ENCODE measurements at places on chromosomes 12 and 14.

- DNase-seq: peak; percentile 48
Observed at GRCh38 chr12:66087365-66087943, 43.1 kb downstream of the LLPH start.

DNA sequence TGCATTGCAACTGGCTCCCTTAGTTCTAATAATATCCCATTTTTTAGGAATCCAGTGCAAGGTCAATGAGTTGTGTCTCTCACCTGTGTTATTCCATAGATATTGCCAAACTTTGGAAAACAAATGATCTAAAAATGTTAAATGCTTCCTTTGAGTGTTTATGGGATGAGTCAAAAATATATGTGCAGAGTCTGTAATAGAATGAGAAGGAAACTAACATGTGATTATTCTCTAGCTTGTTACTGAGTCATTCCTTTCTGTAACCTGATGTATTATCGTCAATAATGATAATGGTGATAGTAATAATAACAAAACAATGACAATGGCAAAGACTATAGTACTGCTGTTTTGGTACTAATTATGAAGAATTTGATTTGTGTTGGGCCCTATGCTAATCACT is 11.5 kb downstream of the ACSS3 start:
- DNase-seq: no peak

DNA sequence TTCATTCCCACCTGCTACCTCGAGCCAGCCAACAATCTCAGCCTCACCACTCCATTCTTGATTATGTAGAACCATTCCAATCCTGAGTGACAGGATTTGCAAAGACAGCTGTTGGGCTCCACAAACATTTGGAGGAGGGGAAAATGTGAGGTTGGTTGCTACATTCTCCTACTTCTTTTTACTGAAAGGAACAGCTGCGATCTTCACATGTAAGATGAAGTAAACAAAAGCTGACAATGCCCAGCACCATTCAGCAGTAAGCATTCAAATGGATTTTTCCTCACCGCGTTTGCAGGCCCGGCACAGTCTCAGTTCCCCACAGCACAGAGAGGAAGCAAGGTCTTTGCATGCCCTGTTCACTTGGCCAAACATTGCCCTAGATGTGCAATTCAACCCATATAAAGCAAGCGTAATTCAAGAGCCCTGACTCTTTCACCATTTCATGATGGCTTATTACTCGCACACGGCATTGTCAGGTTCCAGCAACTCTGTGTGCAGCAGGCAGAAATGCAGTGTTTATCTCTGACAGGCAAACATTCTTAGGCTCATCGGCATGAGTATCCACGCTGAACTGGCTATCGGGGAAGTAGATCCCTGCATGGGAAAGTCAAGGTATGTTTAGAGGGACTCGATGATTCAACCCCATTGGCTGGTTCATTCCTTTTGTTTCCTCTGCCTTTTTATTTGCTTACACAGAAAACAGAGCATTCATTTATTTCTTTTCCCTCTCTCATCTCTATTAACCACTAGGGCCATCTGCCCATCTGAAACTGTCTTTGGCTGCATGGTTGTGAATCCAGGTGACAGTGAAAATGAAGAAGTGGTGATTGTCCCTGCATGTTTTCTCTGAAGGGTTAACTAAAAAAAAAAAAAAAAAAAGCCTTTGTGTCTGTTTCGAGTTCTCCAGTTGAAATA is 236.1 kb upstream of the PLEKHG7 start:
- DNase-seq: no peak

GRCh38 chr12:778615-779014 is 26.2 kb downstream of the WNK1 start:
- no peak for DNase-seq

GRCh38 chr12:121443193-121443870 is 43.4 kb downstream of the RNF34 start:
- DNase-seq: peak; percentile 76

DNA sequence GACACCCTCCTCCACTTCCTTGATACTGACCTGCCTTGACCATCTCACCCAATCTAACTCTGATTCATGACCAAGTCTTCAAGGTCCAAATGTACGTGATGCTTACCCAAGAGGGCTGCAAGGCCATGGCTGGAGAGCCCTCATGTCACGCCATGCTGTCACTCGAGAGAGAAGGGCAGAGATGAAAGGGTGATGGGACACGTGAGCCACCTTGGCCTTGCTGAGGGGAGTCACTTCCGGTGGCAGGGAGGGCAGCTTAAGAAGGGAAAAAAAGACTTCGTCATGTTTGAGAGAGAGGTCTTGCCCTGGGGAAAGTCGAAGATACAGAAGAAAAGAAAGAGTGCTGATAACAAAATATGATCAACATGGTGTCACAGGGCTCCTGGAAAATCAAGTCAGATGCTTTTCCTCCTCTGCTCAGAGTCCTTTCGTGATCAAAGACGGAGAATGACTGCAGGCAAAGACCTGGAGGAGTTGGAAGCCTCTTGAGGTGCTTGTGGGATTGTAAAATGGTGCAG is 3.3 kb upstream of the SCARB1 start:
- DNase-seq: no peak

DNA sequence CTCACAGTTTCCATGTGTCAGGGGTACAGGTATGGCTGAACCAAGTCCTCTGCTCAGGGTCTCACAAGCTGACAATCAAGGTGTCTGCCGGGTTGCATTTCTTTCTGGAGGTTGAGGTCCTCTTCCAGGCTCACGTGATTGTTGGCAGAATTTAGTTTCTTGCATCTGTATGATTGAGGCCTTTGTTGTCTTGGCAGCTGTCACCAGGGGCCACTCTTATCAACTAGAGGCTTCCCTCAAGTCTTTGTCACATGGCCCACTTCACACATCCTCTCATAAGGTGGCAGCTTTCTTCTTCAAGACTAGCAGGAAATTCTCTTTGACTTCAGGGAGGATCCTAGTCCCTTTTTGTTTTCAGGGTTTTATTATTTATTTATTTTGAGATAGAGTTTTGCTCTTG is 46.0 kb upstream of the FOS start:
- DNase-seq: peak; percentile 65

- no peak for DNase-seq
Observed at GRCh38 chr14:56797569-56798446, 12.5 kb downstream of the OTX2 start.

DNA sequence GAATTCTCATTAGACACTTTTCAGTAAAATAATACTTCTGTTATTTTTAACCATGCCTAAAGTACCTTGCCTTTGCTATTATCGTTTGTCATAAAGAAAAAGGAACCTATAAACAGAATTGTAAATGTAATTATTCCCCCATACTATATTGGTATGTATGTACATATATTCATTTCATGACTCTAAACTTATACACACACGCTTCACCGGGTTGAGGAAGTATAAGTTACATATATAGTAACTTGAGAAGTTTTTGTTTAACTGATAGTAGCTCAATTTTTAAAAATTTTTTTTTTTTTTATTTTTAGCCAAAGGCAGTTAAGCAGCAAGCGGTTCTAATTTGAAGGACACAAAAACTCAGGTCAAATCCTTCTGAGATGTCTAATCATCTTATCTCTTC is 107.6 kb downstream of the PLEKHG7 start:
- DNase-seq: no peak

DNA sequence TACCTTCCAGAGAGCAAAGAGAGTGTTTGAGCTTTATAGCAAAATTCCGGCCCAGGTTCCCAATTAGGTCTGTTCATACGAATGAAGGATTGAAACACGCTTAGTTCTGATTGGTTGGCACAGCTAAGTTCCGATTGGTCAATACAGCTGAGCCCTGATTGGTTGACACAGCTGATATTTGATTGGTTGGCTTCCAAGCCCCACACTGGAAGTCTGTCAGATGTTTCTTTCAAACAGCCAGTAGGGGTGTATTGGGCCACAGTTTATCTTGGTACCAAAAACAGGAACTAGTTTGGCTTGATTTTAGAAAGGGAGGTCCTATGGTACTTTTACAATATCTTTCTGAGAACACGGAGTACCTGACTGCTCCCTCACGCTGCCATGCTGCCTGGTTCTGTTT is 93.4 kb downstream of the CAND1 start:
- DNase-seq: no peak

GRCh38 chr12:65944637-65945036 is 120.4 kb downstream of the HMGA2 start:
- DNase-seq: no peak

GRCh38 chr14:72237722-72238666 is 305.8 kb downstream of the RGS6 start:
- DNase-seq: no peak

GRCh38 chr12:117718141-117718540 is 250.6 kb downstream of the KSR2 start:
- DNase-seq: no peak

DNA sequence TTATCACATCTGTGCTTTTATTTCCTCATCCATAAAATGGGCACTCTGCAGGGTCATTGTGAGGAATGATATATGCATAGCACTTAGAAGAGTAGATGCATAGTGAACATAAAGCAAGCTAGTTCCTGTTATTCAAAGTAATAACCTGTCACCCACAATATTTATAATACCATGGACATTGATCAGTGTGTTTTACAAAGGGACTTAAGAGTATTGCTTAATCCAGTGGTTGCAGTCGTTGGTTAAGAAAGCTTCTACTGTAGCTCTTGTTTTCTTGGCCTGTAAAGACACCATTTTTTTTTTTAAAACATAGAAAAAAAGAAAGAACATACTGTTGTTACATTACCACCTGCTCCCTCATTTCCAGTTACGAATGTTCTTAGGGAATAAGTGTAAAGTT is 13.1 kb downstream of the METAP2 start:
- no peak for DNase-seq

DNA sequence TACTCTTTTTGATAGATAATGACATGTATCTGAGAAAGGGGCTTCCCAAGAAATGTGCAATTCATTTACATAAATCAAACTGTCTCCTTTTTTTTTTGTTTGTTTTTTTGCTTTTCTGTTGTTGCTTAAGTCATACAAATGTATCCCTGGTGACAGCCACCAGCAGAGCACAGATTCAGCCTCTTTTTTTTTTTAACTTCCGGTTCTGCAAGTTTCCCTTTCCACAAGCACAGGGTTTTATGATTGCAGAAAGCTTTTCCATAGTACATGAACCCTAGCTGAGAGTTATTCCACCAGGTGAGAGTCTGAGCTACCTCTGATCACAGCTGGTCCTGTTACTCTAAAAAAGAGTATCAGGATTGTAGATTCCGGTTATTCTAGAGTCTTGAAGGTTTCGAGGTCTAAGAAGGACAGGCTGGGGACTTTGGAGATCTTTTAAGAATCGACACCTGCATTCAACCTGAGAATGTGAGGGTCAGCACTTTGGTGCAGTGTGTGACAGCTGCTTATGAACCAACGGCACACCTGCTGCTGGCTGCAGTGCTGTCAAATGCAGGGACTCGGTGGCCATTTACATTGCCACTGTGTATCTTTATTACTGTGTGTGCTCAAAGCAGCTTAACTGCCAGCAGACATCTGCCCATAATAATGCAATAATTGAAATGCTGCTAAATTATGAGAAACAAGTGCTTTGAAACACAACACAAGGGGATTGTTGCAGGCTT is 551.7 kb downstream of the NRXN3 start:
- no peak for DNase-seq

- no peak for DNase-seq
Observed at GRCh38 chr12:102781117-102781516, 135.9 kb downstream of the PAH start.

- no peak for DNase-seq
Observed at GRCh38 chr12:78375461-78375860, 489.1 kb upstream of the SYT1 start.

DNA sequence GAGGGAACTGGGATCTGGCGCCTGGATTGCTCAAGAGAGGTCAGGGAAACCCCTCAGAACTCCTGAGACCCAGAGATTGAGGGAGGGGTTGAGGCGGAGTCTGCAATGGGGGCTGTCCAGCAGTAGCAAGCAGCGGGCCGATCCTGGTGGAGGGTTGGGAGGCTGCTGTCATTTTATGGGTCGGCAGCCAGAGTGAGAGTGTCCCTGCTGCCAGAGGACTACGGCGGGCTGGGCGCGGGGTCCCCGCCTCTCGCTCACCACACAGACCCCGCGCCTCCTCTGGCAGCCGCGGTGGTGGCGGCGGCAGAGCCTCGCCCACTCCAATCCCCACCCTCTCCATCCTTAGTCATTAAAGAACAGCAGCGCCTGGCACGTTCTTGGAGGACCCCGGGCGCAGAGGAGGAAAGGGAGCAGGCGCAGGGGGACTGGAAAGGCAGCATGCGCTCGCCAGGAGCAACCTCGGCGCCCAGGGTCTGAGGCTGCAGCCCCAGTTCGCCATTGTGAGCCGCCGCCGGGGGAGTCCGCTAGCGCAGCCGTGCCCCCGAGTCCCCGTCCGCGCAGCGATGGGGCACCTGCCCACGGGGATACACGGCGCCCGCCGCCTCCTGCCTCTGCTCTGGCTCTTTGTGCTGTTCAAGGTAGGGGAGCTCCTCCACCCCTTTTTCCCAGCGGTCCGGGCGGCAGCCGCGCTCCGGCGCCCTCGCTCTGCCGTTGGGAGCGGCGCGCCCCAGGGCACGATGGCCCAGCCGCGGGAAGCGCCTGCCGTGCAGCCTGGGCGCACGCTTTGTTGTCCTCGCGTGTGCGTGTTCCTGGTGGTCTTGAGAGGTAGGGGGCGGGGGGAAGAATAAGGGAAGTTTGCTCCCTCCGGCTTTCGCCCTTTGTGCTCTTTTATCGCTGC is at the start of gene PTPRO:
PTPRO (plus strand) TSS at position 345 of the 898 bp plus-strand sequence.
- no peak for DNase-seq

DNA sequence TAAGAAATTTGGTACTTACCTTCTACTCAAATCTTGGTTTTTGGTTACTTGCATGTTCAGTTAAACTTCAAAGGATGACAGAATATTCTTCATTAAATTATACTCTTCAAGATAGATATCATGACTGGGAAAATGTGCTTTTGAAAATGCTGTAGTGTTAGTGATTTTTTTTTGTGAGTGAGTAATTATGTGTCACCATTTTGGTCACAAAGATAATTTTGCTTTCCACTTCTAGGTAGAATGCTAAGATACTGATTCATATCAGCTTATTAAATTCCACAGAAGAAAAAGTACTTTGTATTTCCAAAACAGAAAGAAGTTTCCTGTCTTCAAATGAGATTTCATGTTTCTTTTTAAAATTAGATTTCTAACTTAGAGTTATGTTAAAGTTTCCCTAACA is 61.2 kb downstream of the ATXN7L3B start:
- DNase-seq: no peak

DNA sequence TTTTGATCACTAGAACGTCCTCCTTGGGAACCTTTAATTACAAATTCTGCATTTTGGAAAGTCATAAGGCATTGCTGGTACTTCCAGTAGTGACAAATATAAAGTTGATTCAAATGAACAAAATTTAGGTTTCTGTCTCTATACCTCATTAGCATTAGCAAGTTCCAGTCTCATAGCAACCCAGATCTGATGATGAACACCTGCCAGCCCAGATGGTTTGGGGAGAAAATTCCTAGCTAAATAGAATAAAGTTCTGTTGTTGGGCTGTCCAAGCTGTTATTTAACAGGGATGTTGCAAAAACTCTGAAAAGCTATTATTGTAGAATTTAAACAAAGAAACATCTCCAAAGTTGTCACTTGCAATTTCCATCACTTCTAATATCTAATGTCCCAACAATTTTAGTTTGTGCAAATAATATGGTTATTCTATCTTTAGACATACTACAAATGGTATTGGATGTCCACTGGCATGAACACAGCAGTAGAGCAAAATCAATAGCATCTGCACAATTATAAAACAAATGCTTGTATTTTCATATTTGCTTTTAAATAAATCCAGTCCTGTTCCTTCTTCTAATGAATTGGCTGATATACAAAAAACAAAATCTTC is 299.4 kb downstream of the SLC16A7 start:
- DNase-seq: no peak

- DNase-seq: no peak
Observed at GRCh38 chr12:31000751-31001150, 72.9 kb upstream of the DDX11 start.

GRCh38 chr12:50017641-50018040 is 7.7 kb downstream of the RACGAP1 start:
- DNase-seq: no peak

- no peak for DNase-seq
Observed at GRCh38 chr12:132618683-132619043, at the start of gene P2RX2. Gene P2RX2, plus strand, starts transcription at chr12:132618776. Its CDS starts 41 bp downstream, at chr12:132618817.
